Thymus (tissue), 14 donors: ENCODE measurements at places on chromosomes 3 and 15. TPM values are rescaled to one million over a fixed set of nuclear protein-coding genes. Genes with fewer than 3 reads are reported as not detected.

Gene PLSCR2
- total RNA-seq: 0.28 TPM

Gene CHST2
- 15.6 TPM for total RNA-seq

Gene NR1I2
- total RNA-seq: 0.14 TPM

Gene GABRA5
- total RNA-seq: 26.1 TPM

Gene IL17RB
- total RNA-seq: 0.80 TPM

Gene SLC6A11
- total RNA-seq: 0.05 TPM

Gene ZBTB20
- 8.9 TPM for total RNA-seq

Gene FANCD2OS
- not detected for total RNA-seq

Gene SAMMSON
- under 0.01 TPM for total RNA-seq

Gene EHHADH
- total RNA-seq: 3.3 TPM

Gene POC1A
- 12.3 TPM for total RNA-seq

Gene CSK
- 39.2 TPM for total RNA-seq

Gene AQR
- total RNA-seq: 37.8 TPM

Gene THBS1
- total RNA-seq: 9.0 TPM

Gene SCG5
- total RNA-seq: 2.0 TPM

Gene NANOGP8
- not detected for total RNA-seq

Gene CPLX3
- 0.05 TPM for total RNA-seq

Gene SRGAP3
- total RNA-seq: 4.4 TPM

Gene SHQ1
- total RNA-seq: 22.6 TPM

Gene ATP13A5
- total RNA-seq: 0.05 TPM

Gene BHLHE40
- 21.9 TPM for total RNA-seq

Gene ROBO2
- total RNA-seq: 9.3 TPM

Gene PRSS50
- total RNA-seq: 0.05 TPM

Gene CSPG5
- 0.09 TPM for total RNA-seq

Gene SH2D7
- 0.05 TPM for total RNA-seq

Gene ACTC1
- total RNA-seq: 9.6 TPM

Gene CPB1
- total RNA-seq: 0.28 TPM

Gene SLC33A1
- total RNA-seq: 26.6 TPM

Gene FBXO40
- under 0.01 TPM for total RNA-seq

Gene IMP3
- total RNA-seq: 81.5 TPM

Gene PPM1L
- total RNA-seq: 4.7 TPM

Gene TSPAN3
- 108 TPM for total RNA-seq
